Neural cell (in vitro differentiated cells): ENCODE measurements at places on chromosomes 7 and 10. TPM values are rescaled to one million over a fixed set of nuclear protein-coding genes. Genes with fewer than 3 reads are reported as not detected.

The TUBAL3 gene
- polyA plus RNA-seq: not detected in 2 replicates

The EN2 gene
- polyA plus RNA-seq: not detected in 2 replicates

The COL28A1 gene
- polyA plus RNA-seq: 1.0 and 1.4 TPM in 2 replicates

The HSPA12A gene
- polyA plus RNA-seq: 5.9 and 8.4 TPM in 2 replicates

The GPR85 gene
- 85.5 and 89.4 TPM in 2 replicates for polyA plus RNA-seq

The WEE2 gene
- 0.34 and 0.63 TPM in 2 replicates for polyA plus RNA-seq

The PCLO gene
- 25.5 and 27.4 TPM in 2 replicates for polyA plus RNA-seq

The ORC5 gene
- 23.4 and 27.3 TPM in 2 replicates for polyA plus RNA-seq

The SYT15 gene
- 0.16 TPM in 1 of 2 replicates, not detected in the other for polyA plus RNA-seq

The ADAM12 gene
- 0.09 and 0.14 TPM in 2 replicates for polyA plus RNA-seq

The ZNF680 gene
- polyA plus RNA-seq: 0.32 TPM in 1 of 2 replicates, not detected in the other

The HHEX gene
- not detected in 2 replicates for polyA plus RNA-seq

The MRPS33 gene
- 68.4 and 68.5 TPM in 2 replicates for polyA plus RNA-seq

The PRRT4 gene
- polyA plus RNA-seq: 32.5 and 34.4 TPM in 2 replicates

The RPP30 gene
- 86.5 and 91.1 TPM in 2 replicates for polyA plus RNA-seq

The EPC1 gene
- 127 and 137 TPM in 2 replicates for polyA plus RNA-seq

The BRAF gene
- polyA plus RNA-seq: 28.6 and 31.7 TPM in 2 replicates

The TSPAN15 gene
- polyA plus RNA-seq: 1.2 and 3.2 TPM in 2 replicates

The OR2A7 gene
- not detected in 2 replicates for polyA plus RNA-seq
